Stimulated activated CD8-positive, alpha-beta memory T cell treated with anti-CD3 and anti-CD28 coated beads, Interleukin-4, amount 100 ng/mL, for 48 hours (primary cell): ENCODE measurements at places on chromosomes 4 and X.

GRCh38 chrX:153600032-153600373 is 1.1 kb upstream of the CCNQ start:
- peak; percentile 28 for DNase-seq

- no peak for DNase-seq
Observed at GRCh38 chr4:68883870-68884269, 67.7 kb downstream of the UGT2A3 start.

GRCh38 chr4:8165374-8165896 is 6.8 kb upstream of the ABLIM2 start:
- no peak for DNase-seq

- DNase-seq, result no peak
Observed at GRCh38 chrX:69282893-69283690, 117.8 kb upstream of the PJA1 start.

DNA sequence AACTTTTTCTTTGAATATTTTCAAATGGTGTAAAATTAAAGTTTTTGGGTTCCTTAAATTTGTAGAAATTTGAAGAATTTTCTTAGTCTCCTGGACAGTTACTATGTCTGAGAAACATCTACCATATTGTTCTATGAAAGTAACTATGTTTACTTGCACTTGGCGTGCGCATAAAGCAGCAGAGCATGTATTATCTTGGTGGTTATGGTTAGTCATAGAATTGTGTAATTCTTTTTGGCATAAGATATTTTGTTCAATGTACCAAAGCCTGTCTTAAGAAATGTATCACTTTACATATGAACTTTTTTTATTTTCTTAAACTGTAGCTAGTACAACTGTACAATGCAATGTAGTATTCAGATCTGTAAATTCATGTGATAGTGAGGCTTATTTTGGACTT is 49.2 kb downstream of the CDS1 start:
- DNase-seq, result no peak
